ENCODE measurements at places on chromosomes 6 and 20. TPM values are rescaled to one million over a fixed set of nuclear protein-coding genes. Genes with fewer than 3 reads are reported as not detected.

Gene DLL1
- 1.6 TPM for total RNA-seq

Gene PRND
- total RNA-seq = not detected

Gene KIAA1755
- 1.1 TPM for total RNA-seq

Gene MMUT
- total RNA-seq = 10.9 TPM

Gene MEI4
- 0.54 TPM for total RNA-seq

Gene CD83
- total RNA-seq = 1.6 TPM

Data from astrocyte (in vitro differentiated cells and primary cell).